ENCODE measurements at places on chromosomes 13 and 19.

GRCh38 chr13:110015253-110015652 is 228.9 kb upstream of the IRS2 start:
- no peak for DNase-seq

- DNase-seq = no peak
Observed at GRCh38 chr13:31334547-31334946, 134.8 kb downstream of the B3GLCT start.

DNA sequence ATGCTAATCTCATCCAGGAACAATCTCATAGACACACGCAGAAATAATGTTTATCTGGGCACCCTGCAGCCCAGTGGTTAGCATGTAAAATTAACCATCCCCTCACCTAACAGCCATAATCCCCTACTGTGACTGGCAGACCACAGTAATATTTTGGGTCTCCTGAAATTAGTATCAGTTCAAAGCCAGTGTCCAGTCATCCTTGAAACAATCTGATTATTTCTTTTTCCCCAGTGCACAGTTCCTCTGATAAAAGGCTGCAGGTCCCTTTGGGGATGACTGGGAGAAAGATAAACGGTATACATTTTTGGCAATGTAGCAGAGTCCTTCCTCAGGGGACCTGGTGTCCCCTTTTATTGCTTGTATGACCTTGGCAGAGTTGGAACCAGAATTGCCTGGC is 50.4 kb upstream of the CYSLTR2 start:
- no peak for DNase-seq

- no peak for DNase-seq
Observed at GRCh38 chr19:42330241-42330711, 4.8 kb downstream of the MEGF8 start.

- no peak for DNase-seq
Observed at GRCh38 chr13:47459512-47459911, 541.6 kb downstream of the SUCLA2 start.

DNA sequence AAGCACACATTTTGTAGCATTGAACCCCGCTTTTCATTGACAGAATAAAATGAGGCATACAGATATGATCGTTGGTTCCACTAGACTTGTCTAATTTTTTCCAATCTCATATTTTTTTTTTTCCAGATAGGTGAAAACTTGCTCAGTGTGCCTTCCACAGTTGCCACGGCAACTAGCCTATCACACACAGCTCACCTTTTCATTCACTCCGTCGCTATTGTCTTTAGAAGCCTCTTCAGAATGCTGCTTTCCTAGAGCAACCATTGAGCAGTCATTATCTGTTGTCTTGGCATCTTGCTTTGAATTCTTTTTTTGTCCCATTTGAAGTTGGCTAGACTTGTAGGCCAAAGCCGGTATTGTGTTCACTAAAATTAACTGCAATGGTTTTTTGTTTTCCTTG is 37.7 kb upstream of the ESD start:
- DNase-seq = no peak

- DNase-seq = no peak
Observed at GRCh38 chr13:59829690-59830089, 334.0 kb downstream of the DIAPH3 start.

DNA sequence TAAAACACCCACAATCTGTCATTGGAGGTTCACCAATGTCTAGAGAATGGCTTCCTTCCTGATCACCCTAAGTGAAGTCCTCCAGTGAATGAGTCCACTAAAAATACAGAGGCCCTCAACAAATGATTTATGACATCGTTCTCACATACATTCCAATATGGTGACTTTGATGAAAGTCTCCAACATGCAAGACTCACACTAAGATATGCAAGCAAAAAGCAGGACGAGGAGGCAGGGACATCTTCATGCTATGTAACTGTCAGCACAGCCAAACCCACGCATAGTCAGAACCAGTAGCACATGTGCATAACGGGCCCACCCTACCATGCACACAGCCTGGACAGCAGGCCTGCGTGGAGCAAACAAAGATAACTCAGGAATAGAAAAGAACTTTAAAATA is 16.6 kb upstream of the LSM14A start:
- no peak for DNase-seq

- no peak for DNase-seq
Observed at GRCh38 chr19:11239377-11240000, at the start of gene ANGPTL8. ANGPTL8 (plus strand) TSS chr19:11239619; CDS start chr19:11239638, 19 bp downstream.

DNA sequence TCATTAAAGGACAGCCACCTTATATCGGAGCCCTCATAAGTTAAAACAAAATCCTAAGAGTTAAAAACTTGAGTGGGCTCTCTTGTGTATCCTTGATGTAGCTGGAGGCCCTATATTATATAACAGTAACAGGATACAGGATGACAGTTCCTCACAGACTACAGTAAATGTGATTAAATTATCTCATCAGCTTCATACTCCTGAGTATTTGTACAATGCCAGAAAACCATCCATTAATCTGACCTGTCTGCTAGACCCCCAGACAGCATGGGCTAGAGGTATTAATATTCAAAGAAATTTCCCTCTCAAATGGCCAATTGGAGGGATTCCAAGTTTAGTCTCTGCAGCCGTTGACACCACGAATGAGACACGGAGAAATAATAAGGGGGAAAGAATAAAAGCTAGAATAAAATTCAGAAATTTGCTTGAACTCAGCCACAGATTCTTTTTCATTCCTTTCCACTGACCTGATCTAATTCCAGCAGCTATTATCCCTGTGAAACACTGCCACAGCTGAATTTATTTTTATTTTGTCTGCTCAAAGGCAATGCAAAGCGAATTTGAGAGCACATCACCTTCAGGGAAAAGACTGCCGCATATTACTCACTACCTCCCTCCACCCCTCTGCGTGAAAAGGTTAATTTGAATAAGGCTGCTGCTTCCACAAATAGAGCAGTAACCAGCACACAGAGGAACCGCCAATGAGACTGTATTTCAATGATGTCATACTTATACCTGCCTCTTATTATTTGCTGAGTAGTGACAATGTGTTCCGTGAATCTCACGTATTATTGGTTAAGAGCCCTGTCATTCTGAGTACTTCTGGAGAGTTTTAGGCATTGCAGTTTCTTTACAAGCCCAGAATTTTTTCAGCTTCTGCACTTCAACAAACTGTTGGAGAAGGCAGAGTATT is 155.9 kb upstream of the KLF12 start:
- DNase-seq = no peak

DNA sequence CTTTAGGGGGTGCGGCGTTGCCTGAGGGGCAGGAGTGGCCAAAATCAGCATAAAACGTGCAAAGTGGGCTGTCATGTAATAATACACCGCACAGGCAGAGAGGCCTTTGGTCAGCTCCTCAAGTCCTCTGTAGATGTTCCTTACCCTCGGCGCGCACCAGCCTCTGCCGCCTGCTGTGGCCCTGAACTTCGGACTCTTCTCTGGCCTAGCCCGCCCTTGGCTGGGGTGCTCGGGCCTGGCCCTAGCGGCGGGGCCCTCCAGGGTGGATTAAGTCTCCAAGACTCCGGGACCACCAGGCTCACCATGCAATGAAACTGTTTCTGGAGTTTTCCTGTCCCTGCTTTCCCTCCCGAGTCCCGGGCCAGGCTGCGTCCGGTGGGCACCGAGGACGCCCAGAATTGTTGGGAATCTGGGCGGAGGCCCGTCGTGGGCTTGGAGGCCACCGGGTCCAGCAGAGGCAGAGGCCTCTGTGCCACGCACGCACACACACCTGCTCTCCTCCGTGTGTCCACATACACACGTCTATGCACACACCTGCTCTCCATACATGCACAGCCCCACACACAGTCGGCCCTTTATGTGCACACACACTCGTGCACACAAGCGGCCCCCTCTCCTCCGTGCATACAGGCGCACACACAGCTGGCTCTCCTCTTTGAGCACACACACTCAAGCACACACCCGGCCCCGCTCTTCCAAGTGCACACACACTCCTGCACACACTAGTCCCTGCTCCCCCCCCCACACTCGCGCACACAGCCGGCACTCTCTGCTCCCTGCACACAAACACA is 1.5 kb upstream of the TFDP1 start:
- DNase-seq = no peak

DNA sequence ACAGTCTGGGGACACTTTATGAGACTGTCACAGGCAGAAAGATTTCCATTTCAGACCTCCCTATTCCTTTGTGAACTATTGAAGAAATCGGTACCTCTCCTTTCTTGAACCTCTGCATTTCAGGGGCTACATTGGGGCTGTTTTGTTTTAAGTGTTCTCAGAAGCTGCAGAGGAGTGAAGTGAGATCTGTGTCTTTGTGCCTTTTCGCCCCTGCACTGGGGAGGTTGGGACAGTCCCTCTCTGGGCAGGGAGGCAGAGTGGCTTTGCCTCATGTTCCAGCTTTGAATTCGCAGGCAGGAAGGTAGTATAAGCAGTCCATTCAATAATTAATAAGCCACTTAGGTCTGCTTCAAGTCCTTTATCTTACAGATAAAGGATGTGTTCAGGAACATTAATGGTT is 9.5 kb upstream of the AMER2 start:
- DNase-seq = no peak

DNA sequence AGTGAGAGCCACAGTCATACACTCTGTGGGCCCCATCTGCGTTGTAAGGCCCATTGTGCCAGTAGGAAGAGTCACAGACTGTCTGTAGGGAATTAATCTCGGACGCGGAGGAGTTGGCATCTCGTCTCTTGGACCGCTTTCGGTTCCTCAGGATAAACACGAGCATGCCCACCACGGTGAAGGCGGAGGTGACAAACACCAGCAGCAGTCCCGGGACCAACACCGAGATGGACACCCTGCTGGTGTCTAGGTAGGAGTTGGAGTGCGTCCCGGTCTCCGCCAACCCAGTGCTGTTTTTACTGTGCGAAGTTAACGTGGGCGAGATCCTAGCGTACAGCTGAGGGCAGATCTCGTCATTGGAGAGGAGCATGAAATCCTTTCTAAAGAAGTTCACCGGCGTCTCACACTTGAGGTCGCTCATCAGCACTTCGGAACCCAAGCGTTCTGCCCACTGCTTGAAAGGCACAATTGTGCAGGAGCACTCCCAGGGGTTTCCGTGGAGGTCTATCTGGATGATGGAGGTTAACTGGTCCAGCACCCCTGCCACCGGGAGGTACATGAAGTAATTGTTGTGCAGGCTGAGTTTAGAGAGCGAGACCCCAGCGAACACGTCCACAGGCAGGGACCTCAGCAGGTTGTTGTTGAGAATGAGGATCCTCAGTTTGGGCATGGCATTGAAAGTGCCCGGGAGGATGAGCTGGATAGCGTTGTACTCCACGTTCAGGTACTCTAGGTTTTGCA is 2.7 kb downstream of the SLITRK1 start:
- no peak for DNase-seq

DNA sequence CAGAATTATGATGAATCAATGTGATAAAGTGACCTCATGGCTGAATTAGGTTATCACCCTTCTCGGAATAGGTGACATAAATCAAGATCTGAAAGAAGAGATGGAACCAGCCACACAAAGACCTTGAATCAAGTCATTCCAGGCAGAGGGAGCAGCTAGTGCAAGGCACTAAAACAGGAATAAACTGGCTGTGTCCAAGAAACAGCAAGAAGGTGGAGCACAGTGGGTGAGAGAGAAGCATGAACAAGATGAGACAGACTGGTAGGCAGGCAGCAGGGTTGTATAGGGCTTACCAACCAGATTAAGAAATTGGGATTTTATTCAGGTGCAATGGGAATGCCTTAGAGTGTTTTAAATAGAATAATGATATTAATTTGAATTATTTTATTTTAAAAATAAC is 470.3 kb downstream of the PCDH20 start:
- no peak for DNase-seq

- no peak for DNase-seq
Observed at GRCh38 chr19:10520652-10521318, 3.5 kb upstream of the S1PR5 start.

DNA sequence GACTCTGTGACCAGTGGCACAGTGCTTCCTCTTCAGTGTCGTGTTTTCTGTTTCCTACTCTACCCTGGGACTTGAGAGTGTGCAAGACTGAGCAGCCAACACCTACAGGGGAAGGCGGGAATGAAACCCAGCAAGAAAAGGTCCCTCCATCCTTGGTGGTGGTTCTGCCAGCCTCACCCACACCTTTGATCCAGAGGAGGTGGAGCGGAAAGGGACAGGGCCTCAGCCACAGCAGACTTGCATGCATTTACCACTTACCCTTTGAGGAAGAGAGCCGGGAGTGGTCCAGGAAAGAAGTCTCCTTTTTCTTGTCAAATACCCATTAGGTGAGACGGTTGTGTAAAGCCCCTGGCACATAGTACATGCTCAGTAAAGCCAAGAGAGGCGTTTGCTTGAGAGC is 164.8 kb upstream of the ZNF536 start:
- no peak for DNase-seq

GRCh38 chr19:7560255-7560654 is 24.7 kb downstream of the PNPLA6 start:
- DNase-seq = no peak

DNA sequence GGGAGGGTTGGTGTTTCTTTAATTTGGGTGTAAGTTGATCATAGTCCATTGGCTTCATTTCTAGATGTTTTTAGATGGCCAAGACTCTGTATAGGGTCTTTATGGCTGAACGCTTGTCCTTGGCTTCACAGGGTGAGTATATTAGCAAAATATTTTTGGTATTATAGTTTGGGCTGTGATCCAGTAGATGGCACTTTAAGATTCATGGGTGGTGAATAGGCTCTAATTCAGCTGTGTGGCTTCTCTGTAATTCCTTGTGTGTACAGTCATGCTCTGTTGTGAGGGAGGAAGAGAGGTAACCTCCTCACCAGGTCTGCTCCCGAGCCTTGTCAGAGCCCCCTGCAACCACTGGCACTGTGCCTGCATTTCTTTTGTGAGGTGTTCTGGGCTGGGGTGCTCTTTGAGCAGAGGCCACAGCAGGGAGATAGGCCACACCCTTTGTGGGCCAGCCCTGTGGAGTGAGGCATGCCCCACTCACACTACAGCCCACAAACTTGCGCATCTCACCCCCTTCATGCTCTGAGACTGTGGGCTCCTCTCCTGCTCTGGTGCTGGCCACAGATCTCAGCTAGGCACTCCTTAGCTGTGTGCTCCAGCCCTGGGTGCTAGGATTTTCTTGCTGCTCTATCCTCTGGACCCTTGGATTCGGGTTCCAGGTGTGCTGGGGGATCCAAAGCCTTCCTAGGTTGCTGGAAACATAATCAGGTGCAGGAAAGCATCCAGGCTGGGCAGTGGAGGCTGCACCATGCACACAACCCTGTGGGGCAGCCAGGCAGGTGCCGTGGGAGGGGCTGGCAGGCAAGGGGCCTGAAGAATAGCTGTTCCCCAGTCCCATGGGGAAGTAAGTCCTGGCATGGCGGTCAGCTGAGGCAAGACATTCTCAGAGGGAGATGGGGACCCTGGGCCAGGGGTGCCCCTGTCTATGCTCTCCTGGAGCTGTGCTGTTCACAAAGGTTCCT is 193.9 kb downstream of the GPC5 start:
- DNase-seq = no peak

- DNase-seq = no peak
Observed at GRCh38 chr19:16316506-16316882, 8.1 kb upstream of the KLF2 start.

All from stimulated activated CD8-positive, alpha-beta memory T cell treated with anti-CD3 and anti-CD28 coated beads, Interleukin-2, amount 100 ng/mL, for 48 hours (primary cell).